Lung (tissue), 17 donors: ENCODE measurements at places on chromosomes 1 and 21.

- DNase-seq = no peak
Measured at GRCh38 chr1:170768929-170769328, 105.0 kb downstream of the PRRX1 start.

DNA sequence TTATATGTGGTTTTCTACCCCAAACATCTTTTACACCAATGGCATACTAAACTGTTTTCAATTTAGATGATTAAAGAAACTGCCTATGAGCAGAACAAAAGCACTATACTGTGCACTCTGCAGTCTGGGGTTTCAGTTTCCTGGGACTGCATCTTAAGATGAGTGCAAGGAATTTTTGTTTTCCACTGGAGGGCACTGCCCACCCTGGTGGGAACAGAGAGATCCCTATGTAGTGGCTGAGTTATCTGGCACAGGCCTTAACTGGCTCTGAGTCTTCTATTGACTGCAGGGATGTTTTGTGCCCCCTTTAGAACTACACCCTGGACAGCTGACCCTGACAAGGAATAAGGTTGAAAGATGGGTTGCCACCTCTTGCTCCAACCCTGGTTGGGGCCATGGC lies 12.0 kb downstream of the PROK1 start:
- DNase-seq = no peak

DNA sequence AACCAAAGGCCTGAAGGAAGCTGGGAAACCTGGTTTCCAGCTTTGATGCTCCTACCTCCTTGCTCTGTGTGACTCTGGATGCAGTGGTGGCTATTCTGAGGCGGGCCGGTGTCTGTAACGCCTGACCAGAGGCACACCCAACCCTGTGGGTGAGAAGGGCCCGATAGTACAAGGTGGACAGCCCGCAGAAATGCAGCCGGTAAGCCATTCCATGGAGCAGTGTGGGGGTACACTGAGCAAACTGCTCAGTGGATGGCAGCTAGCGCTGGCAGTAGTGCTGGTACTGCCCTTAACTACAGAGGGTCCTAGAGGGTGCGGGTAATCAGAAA lies 36.0 kb downstream of the AHDC1 start:
- no peak for DNase-seq

DNA sequence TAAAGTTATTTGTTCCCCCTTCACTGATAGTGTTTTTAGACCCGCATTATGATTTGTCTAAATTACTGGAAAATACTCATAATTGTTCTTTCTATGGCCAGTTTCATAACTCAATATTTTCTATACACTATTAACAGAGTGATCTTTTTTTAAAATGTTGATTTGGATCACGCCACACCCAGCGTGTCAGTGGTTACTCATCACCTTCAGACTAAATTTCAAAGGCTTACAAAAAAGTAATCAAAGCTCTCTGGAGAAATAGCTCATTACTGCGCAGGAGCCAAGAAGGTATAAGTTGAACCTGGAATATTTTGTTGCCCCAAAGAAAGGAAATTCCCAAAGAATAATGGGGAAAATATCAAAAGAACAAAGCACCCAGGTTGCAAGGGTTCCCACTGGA lies 104.9 kb downstream of the EVI5 start:
- no peak for DNase-seq

GRCh38 chr1:29388884-29389283 lies 152.6 kb downstream of the PTPRU start:
- DNase-seq = no peak

DNA sequence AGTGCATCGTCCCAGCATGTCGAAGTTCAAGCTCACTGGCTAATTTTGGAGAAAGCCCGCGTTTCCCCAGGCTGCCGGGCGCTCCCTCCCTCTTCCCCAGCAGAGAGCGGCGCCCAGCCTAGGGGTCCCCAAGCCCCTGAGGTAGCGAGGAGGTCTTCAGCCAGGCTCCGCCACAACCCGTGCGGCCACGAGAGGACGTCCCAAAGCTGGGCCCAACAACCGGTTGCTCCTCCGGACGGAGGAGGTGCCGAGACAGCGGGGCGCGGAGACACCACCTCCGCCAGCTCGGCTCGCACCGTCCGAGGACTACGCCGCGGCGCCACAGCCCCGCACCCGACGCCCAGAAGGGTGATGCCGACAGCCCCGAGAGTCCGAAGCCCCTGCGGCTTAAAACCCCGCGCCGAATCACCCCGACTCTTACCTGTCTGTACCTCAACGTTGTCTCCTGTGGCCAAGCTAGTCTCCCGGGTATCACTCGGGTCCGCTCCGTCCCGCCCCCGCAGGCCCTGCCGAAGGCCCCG lies at the start of gene DENND2C:
DENND2C (minus strand) TSS at position 488 of the 521 bp plus-strand sequence. CDS start 44,065 bp downstream, outside the sequence.
- DNase-seq = no peak

DNA sequence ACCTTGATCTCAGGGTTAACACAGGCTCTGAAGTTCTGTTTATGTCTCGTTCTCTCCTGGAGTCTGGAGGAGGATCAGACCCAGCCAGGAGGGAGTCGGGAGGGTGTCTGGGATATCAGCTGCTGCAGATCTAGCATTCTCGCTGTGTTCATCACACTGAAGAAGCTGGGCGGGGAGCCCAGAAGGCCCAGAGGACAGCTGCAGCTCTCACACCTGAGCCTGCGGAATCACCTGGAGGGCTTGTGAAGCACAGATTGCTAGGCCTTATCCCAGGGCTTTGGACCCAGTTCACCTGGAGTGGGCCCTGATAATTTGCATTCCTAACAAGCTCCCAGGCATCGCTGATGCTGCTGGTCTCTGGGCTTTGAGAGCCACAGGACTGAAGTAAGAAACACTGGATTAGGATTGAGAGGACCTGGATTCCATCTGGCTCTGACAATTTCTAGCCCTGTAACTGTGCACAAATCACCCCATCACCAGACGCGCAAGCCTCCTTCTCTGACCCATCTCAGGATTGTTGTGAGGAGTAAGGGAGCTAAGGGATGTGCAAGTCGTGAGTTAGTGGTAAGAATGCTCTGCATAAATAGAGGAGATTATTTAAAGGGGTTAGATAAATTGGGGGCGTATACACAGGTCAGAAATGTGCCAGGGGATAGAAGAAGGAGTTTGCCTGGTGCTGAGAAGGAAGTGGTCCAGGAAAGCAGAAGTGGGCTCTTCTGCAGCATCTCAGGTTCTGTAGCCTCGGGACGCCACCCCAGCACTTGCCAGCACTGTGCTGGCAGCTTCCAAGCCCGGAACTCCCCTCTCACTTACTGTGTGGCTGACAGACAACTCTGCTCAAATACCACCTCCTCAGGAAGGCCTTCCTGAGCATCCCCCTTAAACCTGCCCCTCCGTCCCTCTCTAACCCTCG lies 19.1 kb downstream of the ABCA4 start:
- DNase-seq = no peak

DNA sequence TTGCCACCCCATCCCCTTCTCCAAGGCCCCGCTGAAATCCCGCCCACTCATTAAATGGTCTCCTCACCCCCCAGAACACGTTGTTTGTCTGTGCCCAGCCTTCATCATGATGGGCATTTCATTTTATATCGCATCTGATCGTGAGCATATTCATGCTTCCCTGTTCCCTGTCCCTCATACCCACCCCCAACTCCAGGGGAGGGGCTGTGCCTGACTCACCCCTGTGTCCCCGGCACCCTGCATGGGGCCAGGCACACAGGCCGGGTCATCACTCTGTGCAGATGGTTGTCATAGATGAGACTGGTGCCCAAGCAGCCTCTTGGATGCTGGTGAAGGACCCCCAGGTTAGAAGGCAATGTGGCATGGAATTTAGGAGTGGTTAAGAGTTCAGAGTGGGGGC lies 11.0 kb downstream of the CAMK2N1 start:
- DNase-seq = no peak

- no peak for DNase-seq
Measured at GRCh38 chr1:96473791-96474434, 247.7 kb upstream of the PTBP2 start.

DNA sequence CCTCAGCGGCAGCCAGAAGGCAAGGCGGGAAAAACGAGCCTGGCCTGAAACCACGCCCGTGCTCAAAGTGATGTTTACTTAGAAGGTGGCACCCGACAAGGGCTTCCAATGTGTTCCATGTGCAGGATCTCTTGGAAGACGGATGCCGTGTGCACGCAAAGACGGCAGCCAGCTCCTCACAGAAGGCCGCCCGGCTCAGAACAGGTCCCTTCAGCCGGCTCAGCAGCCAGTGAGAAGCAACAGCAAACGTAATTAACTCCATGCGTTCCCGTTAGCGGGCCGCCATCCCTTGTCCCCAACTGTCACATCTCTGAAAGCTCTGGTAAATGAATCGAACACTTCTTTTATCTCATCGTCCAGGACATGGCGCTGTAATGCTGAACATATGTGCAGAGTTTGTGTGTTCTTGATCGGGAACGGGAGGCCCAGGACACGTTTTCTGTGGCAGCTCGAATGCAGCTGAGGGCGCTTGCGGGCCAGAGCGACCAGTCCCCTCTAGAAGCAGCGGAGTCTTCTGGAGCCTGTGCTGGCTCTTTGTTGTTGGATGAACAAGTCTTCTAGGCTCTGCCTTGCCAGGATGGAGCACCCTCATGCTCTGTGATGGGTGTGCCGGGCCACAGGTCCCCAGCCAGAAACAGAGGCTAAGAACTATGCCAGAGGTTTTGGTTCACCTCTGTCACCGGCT lies 94.6 kb upstream of the ARHGEF16 start:
- no peak for DNase-seq

GRCh38 chr1:44798481-44799365 lies 1.5 kb upstream of the PLK3 start:
- no peak for DNase-seq
